ENCODE measurements at places on chromosomes 5 and 9. TPM values are rescaled to one million over a fixed set of nuclear protein-coding genes. Genes with fewer than 3 reads are reported as not detected.

DNA sequence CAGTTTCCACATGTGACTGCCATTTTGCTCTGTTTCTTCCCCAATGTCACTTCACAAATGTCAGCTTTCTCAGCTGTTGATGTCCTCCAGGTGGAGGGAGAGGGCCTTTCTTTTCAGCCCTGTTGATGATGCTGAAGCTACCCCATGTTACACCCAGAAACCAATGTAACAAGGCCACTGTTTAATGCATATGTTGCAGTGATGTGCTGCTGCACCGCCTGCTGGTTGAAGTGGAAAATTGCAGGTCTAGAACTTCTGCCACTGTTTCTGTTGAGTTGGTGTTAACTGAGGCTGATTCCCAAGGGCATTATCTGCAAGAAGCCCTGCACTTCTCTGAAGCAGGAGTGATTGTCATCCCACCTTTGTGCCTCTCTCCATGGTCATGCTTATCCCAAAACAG, 428.4 kb downstream of the KDM4C start:
- no peak for DNase-seq

DNA sequence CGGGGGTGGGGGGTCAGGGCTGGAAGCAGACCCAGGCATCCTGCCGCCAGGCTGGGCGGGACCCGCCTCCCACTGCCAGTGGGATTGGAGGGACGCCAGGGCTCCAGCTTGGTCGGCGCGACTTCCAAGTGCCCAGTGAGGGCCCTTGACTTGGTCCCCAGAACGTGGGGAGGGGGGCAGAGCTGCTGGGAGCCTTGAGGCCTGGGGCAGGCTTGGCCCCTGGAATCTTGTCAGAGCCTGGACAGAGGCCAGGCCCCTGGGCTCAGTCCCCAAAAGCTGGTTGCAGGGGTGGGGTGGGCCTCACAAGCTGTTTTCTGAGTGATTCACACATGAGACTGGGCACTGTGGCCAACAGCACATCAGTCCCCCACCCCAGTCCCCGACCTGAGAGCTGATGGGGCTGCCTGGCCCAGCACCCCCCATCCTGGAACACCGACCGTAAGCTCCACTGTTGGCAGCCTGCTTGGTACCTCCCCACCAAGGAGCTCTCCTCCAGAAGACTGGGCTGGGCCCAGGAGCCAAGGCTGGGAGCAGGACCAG, 526 bp downstream of the CLIC3 start:
- DNase-seq = no peak

GRCh38 chr5:89596821-89597220, 713.8 kb upstream of the MEF2C start:
- no peak for DNase-seq

GRCh38 chr9:120212853-120213200, 367.1 kb downstream of the CDK5RAP2 start:
- DNase-seq = no peak

DNA sequence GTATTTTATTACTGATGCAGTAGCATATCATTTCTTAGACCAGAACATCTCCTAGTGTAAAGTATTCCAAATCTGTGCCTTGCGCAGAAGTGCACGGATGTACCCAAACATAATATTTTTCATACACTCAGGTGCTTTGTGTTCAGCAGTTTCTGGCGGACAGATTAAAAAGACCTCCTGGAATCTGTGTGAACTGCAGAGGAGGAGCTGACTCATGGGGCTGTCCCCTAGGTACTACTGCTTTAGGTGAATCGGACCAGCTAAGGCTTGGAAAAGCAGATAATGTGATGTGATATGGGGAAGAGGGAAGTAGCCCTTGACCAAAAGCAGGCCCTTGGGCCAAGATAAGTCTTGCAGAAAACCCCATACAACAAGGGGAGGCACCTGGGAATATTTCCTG, 310.1 kb downstream of the PLK2 start:
- DNase-seq = no peak

- no peak for DNase-seq
These were observed 561.3 kb upstream of the WWC1 start for GRCh38 chr5:167730121-167730520.

GRCh38 chr9:75691408-75691807, 199.1 kb upstream of the PCSK5 start:
- DNase-seq = no peak

DNA sequence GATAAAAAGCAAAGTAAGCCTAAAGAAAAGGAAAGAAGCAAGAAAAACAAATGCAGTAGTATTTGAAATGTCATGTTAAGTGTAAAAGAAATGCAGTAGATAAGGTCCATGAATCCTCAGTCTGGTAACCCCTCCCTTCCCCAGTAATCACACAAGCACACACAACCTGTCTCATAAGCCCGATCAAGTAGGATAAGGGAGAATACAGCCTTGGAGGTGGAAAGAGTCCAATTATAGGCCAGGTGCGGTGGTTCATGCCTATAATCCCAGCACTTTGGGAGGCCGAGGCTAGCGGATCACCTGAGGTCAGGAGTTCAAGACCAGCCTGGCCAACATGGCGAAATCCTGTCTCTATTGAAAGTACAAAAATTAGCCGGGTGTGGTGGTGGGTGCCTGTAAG, 117.9 kb downstream of the GADD45G start:
- no peak for DNase-seq

The C9orf152 gene
- total RNA-seq = not detected

GRCh38 chr5:136730426-136730825, 365.1 kb upstream of the TRPC7 start:
- no peak for DNase-seq

DNA sequence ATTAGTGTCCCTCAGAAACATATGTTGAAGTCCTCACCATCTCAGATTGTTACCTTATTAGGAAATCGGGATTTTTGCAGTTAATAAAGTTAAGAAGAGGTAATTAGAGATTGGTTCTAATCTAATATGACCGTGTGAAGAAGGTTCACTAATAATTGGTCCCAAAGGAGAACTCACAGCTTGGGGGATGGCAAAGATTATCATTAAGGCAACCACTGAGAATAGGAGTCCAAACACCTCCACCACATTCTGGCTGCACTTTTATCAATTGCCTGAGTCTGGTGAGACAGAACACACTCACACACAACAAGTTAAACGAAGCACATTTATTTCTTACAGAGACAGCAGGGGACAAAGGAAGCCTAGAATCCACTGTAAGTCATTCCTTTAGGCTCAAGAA, 94.9 kb upstream of the PRDM9 start:
- DNase-seq = no peak

DNA sequence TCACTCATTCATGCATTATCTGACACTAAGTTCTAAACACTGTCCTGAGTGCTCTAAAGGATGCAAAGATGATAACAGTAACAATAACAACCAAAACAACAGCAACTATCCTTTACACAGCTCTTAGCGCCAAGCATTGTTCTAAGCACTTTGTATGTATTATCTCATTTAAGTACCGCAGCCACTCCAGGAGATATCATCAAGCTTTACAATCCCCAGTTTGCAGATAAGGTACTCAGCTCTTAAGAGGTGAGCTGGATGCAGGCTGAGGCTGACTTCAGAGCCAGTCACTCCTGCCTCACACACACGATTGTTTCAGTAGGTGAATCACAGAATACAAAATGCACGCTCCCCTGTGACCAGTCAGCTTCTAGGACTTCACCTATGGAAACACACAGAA, 141.8 kb downstream of the PAX5 start:
- DNase-seq = no peak

DNA sequence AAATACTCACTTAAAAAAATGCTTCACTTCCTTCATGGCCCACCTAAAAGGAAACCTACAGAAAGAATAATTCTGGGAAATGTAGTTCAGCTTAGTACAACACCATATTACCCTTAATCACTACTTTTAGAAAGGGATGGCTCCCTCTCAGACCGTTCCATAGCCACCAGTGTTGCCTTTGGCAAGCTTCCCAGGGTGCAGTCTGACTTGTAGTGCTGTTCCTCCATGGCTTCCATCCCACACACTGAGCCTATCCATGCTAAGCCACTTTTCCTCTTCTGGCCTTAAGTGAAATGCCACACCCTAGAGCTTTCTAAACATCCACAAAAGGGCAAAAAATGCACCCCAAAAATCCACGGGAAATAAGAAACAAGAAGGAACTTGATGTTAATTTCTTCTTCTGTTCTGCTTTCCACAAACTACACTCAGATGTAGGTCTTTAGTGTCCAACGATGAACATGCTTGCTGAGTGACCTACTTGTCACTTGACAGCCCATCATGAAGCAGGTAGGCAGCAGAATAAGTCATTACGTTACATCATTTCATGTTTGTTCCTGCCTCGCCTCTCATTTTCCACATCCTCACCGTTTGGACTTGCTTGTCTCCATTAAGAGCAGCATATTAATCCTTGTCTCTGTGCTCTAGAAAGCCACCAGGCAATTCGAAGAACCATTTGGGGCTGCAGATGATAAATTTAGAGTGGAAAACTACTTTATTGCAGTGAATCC, 391.1 kb upstream of the GRAMD2B start:
- no peak for DNase-seq

DNA sequence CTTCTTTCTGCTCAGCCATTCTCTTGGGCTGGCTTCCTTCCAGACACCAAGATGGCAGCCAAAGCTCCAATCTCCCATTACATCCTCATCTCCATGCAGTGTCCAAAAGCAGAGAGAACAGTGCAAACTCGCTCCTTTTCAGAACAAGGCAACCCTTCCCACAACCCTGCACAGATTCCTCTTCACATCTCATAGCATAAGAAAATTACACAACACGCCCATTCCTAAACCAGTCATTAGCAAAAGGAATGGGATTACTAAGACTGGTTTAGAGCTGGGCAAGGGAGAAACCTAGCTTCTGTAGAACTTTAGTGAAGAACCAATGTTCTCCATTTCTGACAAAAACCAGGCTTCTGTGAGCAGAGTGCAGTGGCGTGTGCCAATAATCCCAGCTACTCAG, 51.5 kb upstream of the CTNNA1 start:
- no peak for DNase-seq

DNA sequence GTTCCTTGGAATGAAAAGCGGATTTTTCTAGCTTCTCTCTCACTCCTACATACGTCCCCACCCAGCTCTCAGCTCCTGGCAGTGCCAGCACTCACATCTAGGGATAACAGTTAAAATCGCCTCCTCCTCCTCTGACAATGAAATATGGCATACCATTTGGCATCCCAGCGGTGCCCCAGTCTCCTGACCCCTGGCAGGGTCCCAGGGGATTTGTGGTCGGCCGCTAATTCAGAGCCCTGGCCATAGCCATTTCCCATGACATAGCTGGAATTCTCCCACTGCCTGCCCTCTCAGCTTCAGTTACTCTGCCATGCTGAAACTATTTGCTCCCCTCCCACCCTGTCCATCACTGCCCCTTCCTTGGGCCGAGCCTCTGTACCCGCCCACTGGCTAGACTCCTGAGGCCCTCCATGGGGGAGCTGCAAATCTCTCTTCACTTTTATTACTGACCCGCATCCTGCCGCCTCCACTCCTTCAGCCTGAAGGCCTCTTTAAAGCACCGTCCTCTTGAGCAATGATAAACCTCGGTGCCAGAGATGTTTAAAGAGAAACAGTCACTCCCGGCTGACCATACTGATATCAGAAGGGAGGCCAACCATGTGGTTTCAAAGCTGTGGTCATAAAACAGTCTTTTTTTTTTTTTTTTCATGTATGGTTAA, 139.8 kb downstream of the SLIT3 start:
- no peak for DNase-seq

The ADAMTS2 gene
- total RNA-seq = not detected

DNA sequence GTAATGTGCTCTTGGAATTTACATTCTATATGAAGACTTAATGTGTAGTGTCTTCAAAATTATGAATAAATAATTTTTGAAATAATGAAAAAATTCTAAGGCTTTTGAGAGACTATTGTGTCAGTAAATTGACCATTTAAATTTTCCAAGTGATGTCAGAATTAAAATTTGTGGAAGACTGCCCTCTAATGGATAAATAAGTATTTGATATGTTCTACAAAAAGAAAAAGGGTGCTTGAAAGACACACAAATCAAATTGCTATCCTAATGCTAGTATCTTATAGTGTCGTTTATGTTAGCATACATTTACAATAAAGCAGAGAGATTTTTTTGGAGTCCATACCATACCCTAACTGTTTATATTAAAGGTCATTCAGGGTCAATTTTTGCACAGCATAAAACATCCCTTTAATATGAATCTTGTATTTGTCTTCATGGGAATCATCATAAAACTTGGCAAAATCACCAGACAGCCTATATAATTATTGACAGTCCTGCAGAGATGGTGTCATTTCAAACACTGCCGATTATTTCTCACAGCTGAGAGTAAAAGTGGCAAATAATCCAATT, 120.8 kb upstream of the SLC27A6 start:
- DNase-seq = no peak

The LRRC70 gene
- 0.76 TPM for total RNA-seq

- DNase-seq = no peak
These were observed 23.6 kb upstream of the CYSTM1 start for GRCh38 chr5:140151144-140152021.

DNA sequence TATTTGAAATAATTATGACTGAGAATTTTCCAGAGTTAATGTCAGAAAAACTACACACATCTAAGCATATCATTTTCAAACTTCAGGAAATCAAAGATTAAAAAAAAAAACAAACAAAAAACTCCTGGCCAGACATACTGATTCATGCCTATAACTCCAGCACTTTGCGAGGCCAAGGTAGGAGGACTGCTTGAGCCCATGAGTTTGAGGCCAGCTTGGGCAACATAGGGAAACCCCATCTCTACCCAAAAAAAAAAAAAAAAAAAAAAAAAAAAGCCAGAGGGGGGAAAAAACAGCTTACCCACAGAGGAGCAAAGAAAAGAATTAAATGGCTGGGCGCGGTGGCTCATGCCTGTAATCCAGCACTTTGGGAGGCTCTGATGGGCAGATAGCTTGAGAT, 22.4 kb downstream of the EFCAB9 start:
- DNase-seq = no peak

- peak; percentile 57 for DNase-seq
These were observed 3.8 kb upstream of the STC2 start for GRCh38 chr5:173331956-173332479.

DNA sequence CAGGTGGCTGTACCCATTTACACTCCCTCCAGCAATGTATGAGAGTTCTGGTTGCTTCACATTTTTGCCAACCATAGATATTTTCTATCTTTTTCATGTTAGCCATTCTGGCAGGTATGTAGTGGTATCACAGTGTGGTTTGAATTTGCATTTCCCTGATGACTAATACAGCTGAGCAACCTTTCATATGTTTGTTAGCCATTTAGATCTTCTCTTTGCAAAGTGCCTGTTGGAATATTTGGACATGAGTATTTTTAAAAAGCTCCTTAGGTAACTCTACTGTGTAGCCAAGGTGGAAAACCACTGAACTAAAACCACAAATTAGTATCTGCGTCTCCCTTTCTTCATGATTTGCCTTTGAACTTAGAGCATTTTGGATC, 31.9 kb downstream of the IRF1 start:
- DNase-seq = no peak

The IFNA21 gene
- not detected for total RNA-seq

DNA sequence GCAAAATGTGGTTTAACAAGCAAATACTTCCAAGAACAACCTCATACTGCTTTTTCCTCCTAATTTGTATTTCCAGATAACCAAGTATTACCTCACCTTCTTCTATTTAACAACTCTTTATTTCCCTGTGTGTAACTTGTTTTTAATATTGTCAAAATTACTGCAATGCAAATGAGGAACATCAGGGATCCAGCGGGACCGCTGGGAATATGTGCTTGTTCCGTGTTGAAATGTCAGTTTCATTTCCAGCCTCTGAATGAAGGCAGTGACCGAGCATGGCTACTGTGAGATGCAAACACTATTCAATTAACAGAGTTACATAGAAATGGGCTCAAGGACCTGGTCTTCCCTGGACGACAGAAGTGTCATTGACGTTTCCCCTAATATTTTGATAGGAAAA, 110.8 kb upstream of the CTSL start:
- no peak for DNase-seq
